Fibroblast of gingiva (primary cell): ENCODE measurements at places on chromosomes 7 and 10.

DNA sequence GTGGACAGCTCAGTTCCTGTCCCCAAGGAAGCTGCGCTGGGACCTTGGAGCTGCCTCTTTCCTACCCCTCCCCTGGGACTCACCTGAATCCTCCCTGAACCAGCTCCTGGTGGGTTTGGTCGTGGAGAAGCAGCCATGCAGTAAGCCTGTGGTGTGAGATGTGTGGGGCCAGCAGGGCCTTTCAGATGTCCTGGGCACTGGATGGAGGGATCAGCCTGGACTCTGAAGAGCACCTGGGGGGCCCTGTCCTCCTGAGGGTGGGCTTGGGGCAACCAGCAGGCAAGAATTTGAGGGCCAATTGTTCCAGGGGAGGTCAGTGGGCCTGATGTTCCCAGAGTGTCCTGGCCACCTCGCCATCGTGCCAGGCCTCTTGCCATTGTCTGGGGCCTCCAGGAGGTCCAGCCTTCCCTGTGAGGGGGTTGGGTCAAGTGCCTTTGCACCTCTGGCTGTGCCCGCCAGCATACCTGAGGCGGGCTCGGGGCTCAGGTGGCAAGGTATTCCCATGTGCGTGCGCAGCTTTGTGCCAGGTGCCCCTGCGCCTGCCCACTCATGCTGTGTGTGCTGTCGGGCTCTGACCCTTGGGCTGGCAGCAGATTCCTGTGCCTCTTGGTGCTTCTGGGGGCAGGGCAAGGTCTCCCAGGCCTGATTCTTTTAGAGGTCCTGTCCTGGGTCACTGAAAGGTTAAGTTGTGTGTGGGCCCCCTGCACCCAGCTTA lies 7.3 kb downstream of the TRIM8 start:
- DNase-seq: no peak

DNA sequence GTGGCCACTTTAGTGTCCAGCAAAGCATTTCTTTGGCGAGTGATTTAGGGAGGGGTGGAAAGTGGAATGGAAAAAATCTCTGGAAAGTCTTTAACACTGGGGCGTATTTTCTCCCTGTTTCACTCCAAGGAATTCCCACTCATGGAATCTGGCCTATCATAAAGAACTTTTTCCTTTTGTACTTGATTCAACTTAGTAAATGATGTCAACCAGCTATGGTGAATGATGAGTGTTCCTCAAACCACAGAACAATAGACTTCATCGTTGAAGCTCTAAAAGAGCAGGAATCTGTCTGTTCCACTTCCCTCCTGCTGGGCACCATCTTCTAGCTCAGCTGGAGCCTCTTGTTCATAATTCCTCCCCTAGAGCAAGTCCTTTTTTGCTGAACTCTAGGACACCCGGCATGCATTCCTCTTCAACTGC lies 66.5 kb downstream of the EPDR1 start:
- DNase-seq: no peak

DNA sequence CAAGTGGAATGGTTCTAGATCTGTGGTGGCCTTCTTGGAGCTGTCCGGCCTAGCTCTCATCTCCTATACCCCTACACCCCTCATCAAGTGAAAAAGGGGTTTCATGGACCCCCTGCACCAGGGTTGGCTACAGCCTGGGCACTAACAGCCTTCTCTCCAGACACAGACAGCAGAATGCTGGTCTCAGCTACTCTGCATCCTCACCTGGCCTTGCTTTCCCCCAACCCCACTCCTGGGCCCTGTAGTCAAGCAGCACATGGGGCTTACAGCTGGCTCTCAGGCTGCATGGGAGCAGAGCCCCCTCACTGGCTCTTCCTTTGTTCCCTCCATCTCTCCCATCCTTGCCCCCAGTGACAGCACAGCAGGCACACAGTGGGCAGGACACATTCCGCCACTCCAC lies 20.8 kb upstream of the TMEM273 start:
- DNase-seq: no peak

- no peak for DNase-seq
Measured at GRCh38 chr10:97211229-97211628, 25.5 kb upstream of the SLIT1 start.

GRCh38 chr7:42248579-42248978 lies 11.6 kb upstream of the GLI3 start:
- no peak for DNase-seq

GRCh38 chr7:97479740-97480290 lies 252.1 kb upstream of the TAC1 start:
- no peak for DNase-seq

DNA sequence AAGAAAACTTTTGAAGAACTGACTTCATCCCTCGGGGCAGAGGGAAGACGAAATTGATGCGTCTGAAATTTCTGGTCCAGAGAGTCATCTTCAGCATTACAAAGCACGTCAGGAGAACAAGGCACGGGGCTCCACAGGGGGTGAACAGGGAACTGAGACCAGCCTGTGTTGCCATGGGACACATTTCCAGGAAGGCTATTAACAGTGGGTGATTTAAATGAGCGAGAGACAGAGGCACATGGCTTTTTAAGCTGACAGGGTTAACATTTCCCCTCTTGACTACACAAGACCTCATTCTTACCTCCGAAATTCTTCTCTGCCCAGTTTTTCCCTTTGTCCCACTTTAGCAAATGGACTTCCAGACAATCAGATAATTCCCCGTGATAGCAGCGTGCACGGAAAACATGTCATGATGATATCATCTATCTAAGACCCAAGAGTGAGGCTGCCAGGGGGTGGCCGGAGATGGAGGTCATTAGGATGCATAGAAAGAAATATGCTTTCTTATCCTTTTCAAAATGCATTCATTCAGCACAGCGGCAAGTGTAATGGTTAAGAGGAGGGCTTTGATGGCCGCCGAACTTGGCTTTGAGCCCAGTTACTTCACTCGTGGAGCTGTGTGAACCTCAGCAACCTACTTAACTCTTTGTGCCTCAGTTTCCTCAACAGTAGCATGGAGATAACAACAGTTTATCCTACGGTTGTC lies 248.0 kb downstream of the PRPF18 start:
- DNase-seq: no peak
